ENCODE measurements at places on chromosomes 5 and 9. TPM values are rescaled to one million over a fixed set of nuclear protein-coding genes. Genes with fewer than 3 reads are reported as not detected.

Gene SPATA31C1
- not detected for total RNA-seq

Gene IFNA5
- total RNA-seq: not detected

Gene GDF9
- 0.26 TPM for total RNA-seq

Gene PCDHB10
- 0.79 TPM for total RNA-seq

Gene ELAVL2
- total RNA-seq: not detected

All from smooth muscle cell of the pulmonary artery (primary cell).